ENCODE measurements at places on chromosomes 7 and 10.
A peak's percentile ranks its signal among the peaks of the same experiment; 100 is the strongest.

GRCh38 chr7:105304040-105304895 lies 84.5 kb downstream of the SRPK2 start:
- DNase-seq, result no peak

DNA sequence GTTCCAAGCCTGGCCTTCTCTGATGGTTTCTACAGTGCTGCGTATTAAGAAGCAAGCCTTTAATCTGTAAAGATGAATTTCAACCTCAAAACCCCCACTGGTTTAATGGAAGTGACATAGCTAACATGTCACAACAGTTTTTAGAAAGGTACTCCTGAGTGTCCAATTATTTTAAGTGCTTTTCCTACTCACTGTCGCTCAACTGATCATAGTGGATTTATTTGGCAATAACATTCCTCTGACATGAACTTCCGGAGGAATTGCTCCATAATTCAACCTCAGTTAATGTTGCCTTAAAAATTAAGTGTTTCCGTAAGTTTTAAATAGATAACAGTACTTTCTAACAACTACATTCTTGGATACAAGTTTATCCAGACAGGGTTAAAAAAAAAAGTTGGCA lies 57.5 kb downstream of the AGMO start:
- DNase-seq, result no peak

DNA sequence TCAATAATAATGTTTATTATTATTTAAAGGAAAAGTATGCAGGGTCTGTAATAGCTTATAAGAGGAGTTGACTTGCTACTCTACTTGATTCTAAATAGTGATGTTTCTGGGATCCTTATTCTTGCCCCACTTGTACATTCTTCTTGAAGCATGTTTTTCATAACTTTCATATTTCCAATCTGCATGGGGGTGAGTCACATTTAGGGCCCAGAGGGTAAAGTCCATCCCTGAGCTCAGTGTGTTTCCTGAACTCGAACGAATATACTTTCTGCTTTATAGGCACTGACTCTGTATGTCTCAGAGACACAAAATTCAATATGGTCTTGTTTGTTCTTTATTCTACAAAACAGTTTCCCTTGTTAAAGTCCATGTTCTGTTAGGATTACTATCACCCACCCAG lies 61.0 kb upstream of the SMIM30 start:
- DNase-seq, result no peak

DNA sequence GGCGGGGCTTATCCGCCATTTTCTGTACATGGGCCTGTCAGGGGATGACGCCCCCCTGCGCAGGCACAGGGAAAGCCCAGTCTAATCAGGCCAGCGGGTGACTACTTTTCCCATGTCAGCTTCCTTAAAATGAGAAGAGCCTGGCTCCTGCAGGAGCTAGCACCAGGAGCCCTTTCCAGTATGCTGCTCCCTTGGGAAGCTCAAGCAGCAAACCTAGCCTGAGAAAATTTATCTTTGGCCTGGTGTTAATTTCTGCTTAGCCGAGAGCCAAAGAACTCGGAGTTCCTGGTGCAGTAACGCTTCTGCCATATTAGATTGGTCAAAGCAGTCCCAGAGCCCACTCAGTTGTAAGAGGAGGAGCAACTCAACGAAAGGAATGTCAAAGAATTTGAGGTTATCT lies 239.0 kb upstream of the PHYHIPL start:
- no peak for DNase-seq

DNA sequence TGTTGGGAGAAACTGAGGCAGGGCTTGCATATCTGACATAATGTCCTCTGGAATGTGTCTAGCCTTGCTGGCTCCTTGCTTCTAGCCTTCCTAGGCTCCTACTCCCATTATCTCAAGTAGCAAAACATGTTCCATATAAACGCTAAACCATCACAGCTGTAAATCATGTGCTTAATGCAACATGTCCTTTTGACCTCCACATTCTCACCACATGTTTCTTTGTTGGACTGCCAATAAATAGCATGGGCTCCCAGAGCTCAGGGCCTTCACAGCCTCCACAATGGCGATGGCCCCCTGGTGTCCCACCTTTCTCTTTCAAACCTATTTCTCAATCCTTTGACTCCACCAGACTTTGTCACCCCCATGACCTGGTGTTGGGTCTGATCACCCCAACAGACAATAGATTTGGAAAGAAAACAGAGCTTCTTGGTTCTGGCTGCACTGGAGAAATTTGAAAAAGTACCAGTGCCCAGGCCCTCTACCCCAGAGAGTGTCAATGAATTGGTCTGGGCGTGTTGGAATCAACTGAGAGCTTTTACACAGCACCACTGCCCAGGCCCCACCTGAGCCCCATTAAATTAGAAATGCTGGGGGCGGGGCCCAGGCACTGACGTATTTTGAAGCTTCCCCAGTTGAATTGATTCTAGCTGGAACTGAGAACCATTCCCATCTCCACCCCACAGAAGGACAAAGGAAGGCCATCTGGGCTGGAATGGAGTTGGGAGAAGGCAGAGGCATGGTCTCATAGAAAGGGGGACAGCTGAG lies 41.3 kb upstream of the GGCT start:
- no peak for DNase-seq

DNA sequence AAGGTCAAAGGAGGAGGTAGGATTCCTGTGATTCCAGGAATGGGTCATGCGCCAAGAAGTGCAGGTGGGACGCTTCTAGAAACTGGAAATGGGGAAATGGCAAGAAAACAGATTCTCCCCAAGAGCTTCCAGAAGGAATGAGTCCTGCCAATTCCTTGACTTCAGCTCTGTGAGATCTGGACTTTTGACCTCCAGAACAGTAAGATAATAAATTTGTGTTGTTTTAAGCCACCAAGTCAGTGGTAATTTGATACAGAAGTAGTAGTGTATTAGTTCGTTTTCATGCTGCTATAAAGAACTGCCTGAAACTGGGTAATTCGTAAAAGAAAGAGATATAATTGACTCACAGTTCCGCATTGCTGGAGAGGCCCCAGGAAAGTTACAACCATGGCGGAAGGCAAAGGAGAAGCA lies 178.6 kb upstream of the GALNT17 start:
- DNase-seq, result peak; percentile 53

DNA sequence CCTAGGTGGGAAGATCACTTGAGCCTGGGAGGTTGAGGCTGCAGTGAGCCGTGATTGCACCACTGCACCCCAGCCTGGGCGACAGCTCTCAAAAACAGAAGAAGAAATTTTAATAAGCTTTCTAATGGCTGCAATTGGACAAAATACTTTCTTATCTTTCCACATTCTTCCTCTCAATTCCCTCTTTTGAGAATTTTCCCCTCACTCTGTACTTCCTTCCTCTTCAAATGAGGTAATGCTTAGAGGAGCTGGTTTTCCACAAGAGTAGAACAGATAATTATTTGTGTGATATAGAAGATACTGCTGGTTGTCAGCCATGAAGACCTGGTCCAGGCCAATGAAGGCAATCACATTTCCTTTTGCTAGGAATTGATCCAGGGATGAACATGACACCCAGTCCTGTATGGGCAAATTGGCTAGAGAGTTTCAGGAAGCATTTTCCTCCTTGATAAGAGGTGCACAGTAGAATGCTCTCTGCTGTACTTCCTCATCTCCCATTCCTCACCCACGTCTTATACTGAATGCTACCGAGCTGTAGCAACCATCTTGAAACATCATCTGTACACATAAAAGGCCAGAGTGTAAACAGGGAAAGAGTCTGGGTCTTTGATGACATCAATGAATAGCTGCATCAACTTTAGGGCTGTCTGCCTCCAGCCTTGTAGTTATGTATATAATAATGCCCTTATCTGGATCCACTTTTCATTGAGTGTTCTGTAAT lies 103.9 kb downstream of the CDK6 start:
- DNase-seq, result no peak

DNA sequence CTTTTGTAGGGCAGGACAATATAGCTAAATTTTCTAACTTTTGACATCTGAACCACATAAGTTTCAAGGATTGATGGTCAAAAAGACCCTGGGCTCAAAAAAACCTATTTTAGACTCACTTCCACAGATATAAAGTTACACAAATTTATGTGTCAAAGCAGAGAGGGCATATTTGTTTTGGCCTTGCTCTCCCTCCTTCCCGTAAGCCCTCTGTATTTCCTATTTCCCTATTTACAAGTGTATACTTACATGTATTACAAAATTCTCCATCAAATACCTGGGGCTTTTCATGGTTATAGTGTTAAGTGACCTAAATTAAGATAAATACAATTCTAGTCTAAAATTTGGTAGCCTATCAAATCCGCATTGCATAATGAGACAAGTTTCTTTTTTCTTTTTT lies 2.6 kb downstream of the KDM7A start:
- no peak for DNase-seq

DNA sequence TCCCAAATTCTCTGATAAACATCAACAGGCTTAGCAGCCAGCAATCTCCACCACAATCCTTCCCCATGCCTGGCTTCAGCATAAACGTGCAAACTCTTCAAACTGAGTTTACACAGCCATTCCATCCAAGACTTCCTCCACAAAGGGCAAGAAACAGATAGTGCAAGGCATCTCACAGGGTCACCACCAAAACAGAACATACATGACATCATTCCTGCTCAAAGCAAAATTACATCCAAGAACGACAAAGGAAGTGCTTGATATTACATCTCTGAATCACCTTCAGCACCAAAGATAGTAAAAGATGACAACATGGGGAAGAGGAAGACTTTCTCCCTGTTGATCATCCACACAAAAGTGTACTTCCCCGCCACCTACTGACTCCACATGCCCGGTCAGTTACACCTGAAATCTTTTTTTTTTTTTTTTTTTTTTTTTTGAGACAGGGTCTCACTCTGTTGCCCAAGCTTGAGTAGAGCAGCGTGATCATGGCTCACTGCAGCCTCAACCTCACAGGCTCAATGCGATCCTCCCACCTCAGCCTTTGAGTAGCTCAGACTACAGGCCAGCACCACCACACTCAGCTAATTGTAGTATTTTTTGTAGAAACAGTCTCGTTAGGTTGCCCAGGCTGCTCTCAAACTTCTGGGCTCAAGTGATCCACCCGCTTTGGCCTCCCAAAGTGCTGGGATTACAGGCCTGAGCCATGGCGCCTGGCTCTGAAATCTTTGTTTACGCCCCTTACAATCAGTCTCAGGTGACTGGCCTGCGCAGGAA lies 127.5 kb downstream of the PARD3 start:
- no peak for DNase-seq

DNA sequence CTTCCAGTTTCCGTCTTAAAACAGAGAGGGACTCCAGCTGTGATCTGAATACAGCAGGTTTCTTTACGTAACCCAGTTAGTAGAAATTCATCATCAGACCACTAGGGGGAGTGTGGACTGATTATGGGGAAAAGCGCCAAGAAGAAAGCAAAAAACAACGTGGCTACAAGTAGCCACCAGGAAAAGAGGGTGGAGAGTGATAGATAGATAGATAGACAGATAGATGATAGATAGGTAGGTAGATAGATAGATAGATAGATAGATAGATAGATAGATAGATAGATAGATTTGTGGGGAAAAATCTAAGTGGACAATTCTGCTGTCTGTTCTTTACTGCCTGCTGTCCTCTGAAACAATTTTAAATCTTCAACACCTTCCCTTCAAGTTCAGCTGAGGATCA lies 12.7 kb upstream of the AKR1B10 start:
- DNase-seq, result no peak

- peak; percentile 21 for DNase-seq
Measured at GRCh38 chr7:74084722-74085578, 1.3 kb downstream of the LIMK1 start.

GRCh38 chr7:111486472-111487142 lies 75.7 kb downstream of the IMMP2L start:
- no peak for DNase-seq

DNA sequence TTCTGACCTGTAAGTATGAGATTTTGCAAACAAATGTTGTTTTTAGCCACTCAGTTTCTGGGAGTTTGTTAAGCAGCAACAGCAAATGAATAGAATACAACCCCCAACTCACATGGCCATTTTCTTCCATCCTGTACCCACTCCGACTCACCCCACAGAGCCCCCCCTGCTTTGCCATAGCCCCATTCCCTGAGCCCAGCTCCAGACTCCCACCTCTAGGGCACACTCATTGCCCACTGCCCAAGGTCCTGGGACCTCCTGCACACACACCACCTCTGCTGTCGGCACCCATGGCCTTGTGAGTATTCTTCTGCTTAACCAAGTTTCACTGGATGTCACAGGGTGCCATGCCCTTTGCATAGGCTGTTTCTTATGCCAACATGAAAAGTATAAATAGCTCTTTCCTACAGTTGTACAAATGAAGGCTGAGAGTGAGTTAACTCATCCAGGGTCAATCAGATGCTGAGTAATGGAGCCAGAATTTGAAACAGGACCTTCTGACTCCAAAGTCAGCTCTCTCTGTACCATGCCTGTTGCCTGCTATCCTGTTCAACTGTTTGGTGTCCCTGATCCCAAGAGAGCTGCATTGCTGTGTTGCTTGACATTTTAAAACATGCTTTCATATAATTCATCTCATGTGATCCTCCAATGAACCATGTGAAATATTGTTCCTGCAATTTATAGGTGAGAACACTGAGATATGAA lies 367.8 kb upstream of the ZMIZ1 start:
- DNase-seq, result no peak

GRCh38 chr10:119461380-119461779 lies 81.1 kb downstream of the RGS10 start:
- no peak for DNase-seq

DNA sequence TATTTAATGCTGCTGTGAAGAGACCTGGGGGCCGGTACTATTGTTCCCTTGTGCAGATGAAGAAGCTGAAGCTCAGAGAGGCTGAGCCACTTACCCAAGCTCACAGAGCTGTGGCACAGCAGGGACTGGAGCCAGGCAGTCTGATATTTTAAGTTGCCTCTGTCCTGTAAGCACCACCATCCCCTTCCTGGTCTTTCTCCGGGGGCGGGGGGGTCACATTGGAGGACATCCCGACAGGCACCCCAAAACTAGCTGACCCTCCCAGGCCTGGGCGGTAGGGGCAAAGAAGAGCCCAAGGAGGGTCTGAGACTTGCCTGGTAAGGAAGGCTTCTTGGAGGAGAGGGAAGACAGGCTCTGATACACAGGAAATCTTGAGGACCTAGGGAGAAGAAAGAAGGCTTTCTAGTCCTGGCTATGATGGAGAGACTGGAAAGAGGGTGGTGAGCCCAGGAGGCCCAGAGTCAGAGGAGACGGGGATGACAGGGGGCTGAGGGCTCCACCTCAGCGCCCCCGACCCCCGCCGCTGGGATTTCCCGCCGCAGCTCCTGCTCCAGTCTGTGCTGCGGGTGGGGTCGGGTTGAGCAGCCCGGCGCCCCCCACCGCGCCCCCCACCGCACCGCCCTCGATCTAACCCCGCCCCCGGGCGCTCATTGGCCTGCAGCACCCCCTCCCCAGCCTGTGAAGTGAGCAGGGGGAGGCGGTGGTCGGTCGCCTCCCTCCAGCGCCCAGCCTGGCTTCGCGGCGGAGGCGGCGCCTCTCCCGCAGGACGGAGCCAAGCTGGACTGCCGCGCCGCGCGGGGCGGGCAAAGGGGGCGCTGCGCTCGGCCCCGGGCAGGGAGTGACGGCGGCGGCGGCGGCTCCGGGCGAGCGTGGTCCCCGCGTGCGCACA lies at the start of gene ADCYAP1R1:
Gene ADCYAP1R1 (plus strand): TSS at position 711 of the 889 bp plus-strand sequence. CDS start 10,957 bp downstream, outside the sequence.
- DNase-seq, result peak; percentile 81

GRCh38 chr10:127813290-127813689 lies 76.3 kb downstream of the FOXI2 start:
- DNase-seq, result no peak

All from right hindlimb (tissue), 1 donor.